ENCODE measurements at places on chromosomes 12 and 14.

DNA sequence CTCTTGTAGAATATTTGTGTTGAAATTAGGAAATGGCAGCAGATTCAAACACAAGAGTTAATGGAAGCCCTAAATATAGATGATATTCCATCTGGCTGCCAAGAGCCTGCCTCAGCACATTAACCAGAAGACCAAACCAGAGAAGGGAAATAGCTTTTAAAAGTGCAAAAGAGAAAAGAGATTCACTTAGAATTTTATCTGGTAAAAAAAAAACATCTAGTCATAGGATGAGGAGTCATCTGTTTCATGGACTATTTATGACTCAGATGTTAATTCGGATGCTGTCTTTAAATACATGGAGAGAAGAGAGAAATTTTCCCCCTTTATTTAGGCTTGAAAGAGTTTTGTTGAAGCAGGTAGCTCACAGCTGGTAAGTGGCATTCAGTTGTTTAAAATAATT is 201.6 kb upstream of the NUDT4 start:
- no peak for DNase-seq

DNA sequence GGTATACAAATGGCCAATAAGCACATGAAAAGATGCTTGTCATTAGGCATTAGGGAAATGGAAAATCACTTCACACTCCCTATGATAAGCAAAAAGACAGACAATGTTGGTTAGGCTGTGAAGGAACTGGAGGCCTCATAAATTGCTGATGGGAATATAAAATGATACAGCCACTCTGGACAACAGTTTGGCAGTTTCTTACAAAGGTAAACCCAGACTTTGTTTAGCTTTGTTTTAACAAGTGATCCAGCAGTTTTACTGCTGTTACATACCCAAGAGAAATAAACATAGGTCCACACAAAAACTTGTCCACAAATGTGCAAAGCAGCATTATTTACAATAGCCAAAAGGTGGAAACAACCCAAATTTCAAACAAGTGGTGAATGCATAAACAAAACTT is 5.4 kb downstream of the RPS6KA5 start:
- DNase-seq = no peak

DNA sequence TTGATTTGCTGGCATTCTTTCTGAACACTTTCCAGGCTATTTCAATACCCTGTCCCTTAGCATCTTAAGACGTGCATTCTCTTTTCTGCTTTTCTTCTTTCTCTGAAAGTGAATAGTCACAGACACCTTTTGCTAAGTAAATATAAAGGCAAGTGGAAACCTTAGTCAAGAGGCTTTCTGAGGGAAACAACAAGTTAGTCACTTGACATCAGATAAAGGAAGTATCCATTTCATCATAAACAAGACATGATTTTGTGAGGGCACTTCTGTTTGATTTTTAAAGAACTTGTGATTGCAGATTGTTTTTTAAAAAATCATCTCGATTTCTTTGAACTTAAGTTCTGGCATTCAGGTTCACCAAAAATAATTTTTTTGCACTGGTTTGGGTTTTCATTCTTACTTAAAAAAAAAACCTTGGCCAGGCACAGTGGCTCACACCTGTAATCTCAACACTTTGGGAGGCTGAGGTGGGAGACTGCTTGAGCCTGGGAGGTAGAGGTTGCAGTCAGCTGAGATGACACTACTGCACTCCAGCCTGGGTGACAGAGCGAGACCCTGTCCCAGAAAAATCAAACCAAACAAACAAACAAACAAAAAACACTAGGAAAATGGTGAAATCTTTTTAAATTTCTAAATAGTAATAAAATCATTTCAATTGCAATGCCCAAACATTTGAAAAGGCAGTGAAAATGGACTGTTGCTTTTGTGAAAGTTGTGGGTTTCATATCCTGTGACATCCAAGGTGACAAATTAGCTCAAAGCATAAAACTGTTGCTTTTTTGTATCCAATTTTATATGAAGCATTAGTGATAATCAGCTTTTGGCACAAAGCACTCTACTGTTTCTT is 8.3 kb upstream of the KLHL42 start:
- no peak for DNase-seq

GRCh38 chr12:11894890-11895289 is 175.8 kb upstream of the BCL2L14 start:
- no peak for DNase-seq

DNA sequence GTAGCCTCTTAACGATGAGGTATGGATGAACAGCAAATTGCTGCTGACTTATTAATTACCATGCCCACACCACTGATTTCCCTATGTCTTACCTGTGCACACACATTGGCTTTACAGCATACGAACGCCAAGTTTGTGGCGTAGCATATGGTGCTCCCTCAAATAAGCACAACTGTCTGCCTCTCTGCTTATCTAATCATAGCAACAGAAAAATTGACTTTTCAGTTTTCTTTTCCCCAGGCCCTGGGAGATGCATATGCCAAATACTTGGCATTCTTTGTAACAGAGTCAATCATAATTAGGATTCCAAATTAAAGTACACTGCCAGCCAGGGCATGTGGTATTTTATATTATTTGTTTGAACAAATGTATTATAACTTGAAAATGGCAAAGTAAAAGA is 625.5 kb downstream of the DIO2 start:
- DNase-seq = no peak

DNA sequence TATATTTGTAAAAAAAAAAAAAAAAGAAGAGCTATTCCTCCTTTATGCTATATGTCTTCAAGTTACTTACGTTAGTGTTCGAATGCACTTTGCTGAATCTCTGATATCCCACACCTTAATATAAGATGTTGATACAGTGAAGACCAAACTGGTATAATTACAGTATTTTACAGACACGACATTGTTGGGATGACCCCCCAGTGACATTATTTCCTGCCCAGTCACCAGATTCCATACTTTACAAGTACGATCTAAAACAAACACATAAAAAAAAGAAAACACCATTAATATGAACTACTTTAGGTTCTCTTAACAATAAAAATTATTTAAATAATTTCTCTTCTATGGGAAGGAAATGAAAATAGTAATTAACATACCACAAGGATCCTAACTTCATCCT is 133.4 kb downstream of the KIF21A start:
- no peak for DNase-seq

- DNase-seq = no peak
Measured at GRCh38 chr14:38250331-38250730, 5.6 kb downstream of the CLEC14A start.

DNA sequence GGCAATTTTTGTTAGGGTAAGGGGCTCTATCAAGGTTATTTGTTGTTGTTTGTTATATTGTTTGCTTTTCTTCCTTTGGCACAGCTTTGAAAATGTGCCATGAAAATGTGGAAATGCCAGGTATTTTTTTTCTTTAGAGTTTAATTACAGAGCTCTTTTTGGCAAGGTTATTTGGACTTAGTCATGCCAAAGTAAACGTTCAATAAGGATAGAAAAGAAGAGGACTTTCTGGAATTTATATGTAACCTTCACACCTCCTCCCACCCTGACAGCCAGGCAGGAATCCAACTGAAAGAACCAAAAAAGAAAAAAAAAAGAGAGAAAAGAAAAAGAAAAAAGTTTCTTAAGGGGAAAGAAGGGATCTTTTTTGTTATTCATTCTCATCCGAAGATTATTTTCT is 217.8 kb downstream of the KITLG start:
- DNase-seq = no peak

DNA sequence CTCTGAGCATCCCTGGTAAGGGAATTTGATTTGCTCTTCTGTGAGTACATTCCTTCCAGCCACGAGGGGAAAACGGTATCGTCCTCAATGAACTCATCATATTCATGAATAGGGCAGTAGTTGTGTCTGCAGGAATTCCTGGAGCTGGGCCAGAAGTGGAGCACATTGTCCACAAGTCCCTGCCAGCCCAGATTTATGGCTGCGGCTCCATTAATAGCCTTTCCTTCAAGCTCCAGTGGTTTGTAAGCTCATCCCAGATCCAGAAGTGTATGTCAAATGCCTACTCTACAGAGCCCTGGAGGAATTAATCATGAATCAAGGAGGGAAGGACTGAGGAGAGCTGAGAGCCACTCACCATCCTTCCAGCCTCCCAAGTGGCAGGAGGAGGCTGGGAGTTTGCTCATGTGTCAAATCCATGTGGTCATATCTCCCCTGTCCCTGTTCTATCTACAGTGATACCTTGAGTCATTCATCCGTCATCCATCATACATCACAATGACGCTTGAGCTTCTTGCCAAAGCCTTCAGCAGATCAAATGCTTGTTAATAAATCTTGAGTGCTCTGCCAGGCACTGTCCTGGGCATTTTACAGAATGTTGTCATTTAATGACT is 65.5 kb downstream of the SVOP start:
- no peak for DNase-seq

DNA sequence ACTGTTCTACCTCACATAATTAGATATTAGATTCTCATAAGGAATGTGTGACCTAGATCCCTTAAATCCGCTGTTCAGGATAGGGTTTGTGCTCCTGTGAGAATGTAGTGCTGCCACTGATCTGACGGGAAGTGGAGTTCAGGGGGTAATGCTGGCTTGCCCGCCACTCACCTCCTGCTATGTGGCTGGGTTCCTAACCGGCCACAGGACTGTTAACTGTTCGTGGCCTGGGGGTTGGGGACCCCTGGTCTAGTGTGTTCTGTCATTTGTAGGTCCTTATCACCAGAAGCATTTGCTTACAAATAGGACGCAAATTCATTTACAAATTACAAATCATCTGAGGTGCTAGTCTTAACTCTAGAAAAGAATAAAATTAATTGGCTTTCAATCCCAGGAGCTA is 16.4 kb upstream of the TMEM30B start:
- DNase-seq = no peak

GRCh38 chr14:75770635-75771034 is 109.6 kb downstream of the TTLL5 start:
- no peak for DNase-seq

DNA sequence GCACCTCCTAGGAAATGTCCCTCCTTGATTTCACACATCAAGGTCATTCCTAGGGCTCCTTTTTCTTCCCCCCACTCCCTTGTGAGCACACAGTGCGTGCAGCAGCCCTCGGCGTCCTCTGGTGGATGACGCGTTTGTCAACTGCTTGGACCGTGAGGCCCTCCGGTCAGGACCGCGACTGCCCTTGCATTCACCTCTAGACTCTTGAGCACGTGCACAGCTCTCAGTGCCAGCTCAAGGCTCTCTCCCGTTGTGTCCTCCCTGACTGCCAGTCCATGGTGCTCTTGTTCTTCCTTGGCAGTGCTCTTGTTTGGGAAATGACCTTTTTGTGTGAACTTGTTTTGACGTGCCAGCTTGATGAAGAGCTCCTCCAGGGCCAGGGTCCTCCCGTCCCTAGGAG is 67.9 kb downstream of the TSPAN9 start:
- DNase-seq = no peak

DNA sequence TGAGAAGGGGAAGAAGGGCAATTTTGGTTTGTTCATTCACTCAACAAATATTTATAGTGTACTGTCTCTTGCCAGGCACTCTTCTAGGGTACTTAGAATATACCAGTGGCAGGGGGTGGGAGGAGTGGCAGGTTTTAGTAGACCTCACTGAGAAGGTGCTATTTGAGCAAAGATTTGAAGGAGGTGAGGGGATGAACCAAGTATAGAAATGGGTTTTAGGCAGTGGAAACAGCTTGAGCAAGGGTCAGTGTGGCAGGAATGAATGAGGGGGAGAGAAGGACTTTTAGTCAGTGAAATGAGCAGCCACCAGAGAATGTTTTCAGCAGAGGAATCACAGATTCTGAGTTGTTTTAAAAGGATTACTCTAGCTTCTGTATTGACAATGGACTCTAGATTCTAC is 2.3 kb downstream of the PRIM1 start:
- no peak for DNase-seq

- DNase-seq = peak; percentile 42
Measured at GRCh38 chr14:90808759-90809529, 7.3 kb downstream of the TTC7B start.

- no peak for DNase-seq
Measured at GRCh38 chr12:121356657-121357056, 4.4 kb upstream of the ANAPC5 start.

DNA sequence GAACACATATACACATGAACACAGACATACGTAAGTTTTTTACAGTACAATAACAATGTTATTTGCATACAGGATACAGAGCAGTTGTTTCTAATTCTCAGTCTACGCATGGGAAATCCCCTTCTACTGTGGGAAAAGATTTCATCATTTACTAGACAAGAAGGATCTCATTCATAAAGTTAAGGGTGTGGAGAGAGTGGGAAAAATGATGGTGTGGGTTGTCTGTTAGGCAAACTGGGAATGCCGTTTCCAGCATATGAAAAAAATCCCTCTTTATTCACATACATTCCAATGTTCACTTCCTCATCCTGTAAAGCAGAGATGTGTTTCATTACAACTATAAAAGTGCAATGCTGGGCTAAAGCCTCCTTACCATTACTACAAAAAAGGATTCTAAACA is 120.9 kb downstream of the SINHCAF start:
- no peak for DNase-seq

DNA sequence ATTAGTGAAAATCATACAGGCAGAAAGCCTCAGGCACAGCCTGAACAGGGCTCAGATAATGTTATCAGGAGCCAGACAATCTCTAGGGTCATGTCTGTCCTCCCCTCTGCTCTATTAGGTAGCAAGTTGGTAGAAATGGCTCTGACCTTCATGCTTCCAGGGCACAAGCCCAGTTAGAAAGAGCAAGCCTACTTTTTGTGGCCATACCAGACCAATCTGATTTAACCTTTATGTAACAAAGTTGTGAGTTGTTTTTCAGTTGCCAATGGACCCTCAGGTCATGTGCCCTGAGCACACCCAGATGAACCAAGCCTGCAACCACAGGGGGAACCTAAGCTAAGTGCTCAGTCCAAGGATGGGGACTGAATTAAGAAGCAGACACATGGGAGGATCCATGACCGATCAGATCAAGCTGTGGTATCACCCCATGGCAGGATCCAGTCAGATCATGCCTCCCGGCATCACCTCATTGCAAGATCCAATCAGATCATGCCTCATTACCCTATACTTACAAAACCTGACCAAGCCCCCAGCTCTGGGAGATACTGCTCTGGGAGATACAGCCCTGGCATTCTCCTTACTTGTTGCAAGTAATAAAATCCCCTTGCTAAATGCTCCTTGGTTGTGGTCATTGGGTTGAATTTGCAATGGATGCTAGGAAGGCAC is 18.8 kb upstream of the HIGD1C start:
- DNase-seq = no peak

DNA sequence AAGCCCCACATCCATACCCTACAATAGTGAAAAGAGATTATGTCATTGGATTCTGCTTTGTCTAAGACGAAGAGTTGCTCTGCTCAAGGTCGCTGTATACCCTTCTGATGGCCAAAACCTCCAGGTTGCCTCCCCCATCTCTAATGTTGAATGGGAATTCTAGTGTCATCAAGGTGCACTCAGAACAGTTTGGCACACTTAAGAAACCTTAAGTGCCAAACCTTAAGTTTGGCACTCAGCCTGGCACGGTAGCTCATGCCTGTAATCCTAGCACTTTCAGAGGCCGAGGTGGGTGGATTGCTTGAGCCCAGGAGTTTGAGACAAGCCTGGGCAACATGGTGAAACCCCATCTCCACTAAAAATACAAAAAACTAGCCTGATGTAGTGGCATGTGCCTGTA is 1245.6 kb upstream of the SEL1L start:
- DNase-seq = no peak

All from 8988T (cell line).